NB4 (cell line): ENCODE measurements at places on chromosomes 4 and X.
A peak's percentile ranks its signal among the peaks of the same experiment; 100 is the strongest.

GRCh38 chr4:7822877-7823276 is 116.8 kb downstream of the AFAP1 start:
- no peak for DNase-seq

- DNase-seq: no peak
Observed at GRCh38 chrX:24682739-24683432, 10.8 kb upstream of the POLA1 start.

GRCh38 chrX:22063284-22063683 is 31.2 kb downstream of the PHEX start:
- DNase-seq: peak; percentile 87

- DNase-seq: no peak
Observed at GRCh38 chrX:6968231-6968630, 179.3 kb upstream of the STS start.

GRCh38 chr4:72063726-72064125 is 31.9 kb downstream of the NPFFR2 start:
- DNase-seq: no peak

- DNase-seq: no peak
Observed at GRCh38 chrX:17098516-17099247, 152.2 kb downstream of the REPS2 start.

DNA sequence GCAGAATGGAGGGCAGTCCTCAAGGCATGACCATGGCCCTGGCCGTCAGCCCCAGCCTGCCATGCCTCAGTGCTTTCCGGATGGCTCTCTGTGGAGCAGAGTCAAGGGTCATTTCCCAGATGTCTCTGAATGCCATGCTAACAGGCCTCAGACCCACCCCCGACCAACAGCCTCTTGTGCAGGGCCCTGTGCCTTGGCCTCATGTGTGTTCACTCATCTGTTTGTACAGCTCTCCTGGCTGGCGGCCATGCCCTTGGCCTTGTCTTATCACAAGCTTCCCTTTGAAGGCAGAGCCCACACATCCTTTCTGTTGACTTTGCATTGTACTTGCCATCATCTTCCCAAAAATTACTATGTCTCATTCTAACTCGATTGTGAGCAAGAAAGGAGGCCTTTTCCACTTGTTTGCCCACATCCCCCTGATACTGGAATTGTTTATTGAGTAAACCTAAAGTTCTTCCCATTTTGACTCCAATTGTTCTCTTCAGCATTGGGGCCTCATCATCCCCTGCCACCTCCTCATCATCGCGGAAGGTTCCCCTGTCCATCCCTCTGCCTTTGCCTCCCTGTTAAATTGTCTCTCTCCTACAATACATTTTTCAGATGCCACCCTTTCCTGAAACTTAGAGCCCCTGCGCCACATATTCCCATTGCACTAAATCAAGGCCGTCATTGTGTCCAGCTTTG is 6.3 kb downstream of the CA5B start:
- no peak for DNase-seq

GRCh38 chr4:96874657-96875056 is 1034.8 kb downstream of the PDHA2 start:
- no peak for DNase-seq

- no peak for DNase-seq
Observed at GRCh38 chr4:18847249-18847890, 825.8 kb upstream of the LCORL start.

DNA sequence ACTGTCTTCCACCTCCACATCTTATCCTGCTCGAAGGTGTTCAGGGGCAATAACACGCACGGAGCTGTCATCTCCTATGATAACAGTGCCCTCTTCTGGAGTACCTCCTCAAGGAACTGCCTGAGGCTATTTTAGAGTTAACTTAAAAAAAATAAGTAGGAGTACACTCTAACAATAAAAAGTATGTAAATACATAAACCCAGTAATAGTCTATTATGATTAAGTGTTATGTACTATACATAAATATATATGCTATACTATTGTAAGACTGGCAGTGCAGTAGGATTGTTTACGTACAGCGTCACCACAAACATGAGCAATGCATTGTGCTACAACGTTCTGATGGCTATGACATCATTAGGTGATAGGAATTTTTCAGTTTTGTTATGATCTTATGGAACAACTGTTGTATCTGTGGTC is 34.5 kb upstream of the TLR2 start:
- peak; percentile 60 for DNase-seq

DNA sequence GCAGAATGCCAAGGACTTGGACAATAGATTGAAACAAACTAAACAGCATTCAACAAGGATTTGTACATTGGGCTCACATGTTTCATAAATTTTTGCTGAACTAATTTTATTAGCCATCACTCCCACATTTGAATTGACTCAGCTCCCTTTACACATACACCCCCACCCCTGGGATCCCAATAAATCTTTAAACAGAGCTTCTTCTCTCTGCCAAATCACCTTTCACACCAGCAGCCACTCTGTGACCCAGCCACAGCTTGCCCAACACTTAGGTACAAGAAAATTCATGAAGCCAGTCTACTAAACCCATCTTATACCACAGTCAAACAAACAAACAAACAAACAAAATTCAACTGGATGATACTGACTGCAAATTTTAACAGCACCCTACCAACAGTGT is 21.6 kb downstream of the PHKA2 start:
- peak; percentile 28 for DNase-seq

DNA sequence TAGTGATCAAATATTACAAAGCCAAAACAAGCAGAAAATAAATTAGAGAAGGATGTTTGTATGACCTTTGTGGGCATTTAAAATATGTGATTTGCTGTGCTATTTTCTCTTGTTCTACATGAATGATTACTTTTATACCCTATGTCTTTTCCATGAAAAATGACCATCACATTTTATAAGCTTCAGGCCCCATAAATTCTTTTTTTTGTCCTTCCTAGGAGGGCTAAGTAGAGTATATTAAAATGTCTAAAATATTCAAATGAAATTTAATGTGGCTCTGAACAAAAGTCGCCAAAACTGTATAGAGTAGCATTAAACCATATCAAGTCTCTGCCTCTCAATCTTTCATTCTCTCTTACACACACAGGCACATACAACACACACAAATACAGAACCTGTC is 15.9 kb upstream of the EMCN start:
- no peak for DNase-seq

DNA sequence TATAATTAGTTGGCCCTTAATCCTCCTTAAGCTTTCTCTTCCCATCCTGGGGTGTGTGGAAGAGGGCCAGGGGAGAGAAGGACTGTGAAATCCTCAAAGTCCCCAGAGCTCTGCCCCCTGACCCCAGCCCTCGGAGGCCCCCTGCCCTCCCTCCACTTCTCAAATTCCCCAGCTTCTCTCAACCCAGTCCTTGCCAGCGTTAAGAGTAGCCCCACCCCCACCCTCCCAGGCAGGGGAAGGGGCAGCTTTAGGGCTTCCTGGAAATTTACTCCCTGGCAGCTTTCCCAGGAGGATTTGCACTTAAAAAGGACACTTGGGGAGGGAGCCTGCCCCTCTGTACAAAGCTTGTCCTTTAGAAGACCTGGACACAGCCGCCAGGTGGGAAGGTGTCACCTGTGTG is 11.8 kb upstream of the CD40LG start:
- DNase-seq: no peak

- no peak for DNase-seq
Observed at GRCh38 chr4:60809486-60809800, 390.7 kb upstream of the ADGRL3 start.

GRCh38 chr4:3613967-3614730 is 81.9 kb upstream of the LRPAP1 start:
- DNase-seq: no peak

GRCh38 chr4:23038626-23039491 is 346.1 kb downstream of the GBA3 start:
- DNase-seq: no peak

GRCh38 chrX:130261296-130261893 is 7.3 kb downstream of the ZNF280C start:
- no peak for DNase-seq

DNA sequence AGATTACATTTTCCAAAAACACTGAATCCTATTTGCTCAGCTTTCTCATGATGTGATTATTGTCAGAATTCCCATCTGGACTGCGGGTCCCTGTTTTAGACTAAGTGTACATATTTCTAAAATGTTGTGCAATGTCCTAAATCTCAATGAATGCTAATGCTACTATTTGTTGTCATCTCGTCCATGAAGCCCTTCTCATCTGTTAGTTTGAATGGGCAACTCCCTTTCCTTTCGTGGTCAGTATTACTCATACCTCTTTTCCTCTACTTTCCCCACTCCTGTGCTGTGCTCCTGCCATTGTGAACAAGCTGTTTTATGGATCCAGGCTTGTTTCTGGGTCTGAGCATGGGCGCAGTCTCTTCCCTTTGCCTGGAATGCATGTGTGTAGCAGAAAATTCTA is 91.0 kb downstream of the MID1 start:
- peak; percentile 33 for DNase-seq

- peak; percentile 44 for DNase-seq
Observed at GRCh38 chr4:102263024-102263787, 82.1 kb downstream of the SLC39A8 start.

GRCh38 chrX:150262456-150262855 is 100.7 kb upstream of the MAMLD1 start:
- peak; percentile 1 for DNase-seq

DNA sequence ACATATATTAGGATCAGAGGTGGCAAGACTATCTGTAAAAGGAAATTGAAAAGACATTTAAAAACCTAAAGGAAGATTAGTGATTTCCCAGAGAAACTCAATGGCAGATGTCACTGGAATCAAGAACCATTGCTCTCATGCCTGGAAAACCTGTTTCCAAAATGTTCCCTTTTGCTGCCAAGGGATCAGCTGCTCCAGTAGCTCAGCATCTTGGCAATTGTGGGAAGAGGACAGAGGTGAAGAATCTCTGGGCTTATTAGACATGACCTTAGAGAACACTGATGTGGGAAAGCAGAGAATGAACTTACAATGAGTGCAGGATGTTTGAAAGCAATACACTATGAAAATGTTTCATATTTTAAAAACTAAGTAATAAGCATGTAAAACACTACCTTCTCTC is 98.3 kb downstream of the SHROOM3 start:
- DNase-seq: no peak

GRCh38 chrX:125398959-125399440 is 79.3 kb downstream of the TEX13C start:
- DNase-seq: peak; percentile 5

GRCh38 chr4:106315476-106315967 is 487 bp downstream of the TBCK start:
- DNase-seq: peak; percentile 57

DNA sequence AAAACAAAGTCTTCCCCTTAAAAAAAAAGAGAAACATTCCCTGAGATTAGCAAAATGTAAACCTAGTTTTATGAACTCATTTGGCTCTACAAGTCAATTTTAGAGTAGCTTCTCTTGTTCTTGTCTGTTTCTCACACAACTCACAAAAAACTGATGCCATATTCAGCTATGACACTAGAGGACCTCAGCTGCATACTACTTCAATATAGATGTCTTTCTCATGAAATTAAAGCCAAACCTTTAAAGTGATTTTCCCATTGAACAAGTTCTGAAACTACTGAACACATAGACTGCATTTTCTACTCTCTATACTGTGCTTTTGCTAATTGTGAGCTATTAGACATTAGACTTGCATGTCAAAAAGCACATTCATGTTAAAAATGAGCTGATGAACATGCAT is 49.8 kb downstream of the TBCK start:
- DNase-seq: peak; percentile 60

DNA sequence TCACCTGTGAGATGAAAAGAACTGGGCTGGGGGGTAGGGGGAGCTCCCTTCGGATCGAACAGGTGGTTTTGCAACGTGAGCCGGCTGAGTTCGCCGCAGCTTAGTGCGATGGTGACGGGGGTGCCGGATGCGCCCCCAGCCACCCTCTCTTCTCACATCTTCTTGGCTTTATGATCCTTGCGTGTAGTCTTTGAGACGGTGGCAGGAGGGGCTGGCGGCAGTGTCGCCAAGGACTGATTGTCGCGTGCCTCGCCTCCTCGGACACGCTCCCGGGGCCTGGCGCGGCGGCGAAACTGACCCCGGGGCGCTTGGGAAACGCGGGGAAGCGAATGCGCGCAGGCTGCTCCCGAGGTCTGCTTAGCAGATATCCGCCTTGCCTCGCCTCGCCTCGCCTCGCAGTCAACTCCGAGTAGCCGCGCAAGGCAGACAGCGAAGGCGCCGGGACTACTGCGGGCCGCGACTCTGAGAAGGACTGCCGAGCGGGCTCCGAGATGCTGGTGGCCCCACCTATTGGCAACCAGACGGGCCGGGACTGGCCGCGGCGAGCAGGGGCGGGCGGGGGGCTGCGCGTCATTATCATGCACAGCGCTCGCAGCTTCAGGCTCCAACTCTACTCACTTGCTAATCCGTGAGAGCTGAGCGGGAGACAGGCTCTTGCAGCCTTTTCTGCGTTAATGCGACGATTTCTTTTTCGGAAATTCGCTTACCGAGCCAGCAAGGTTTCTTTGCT is 1.5 kb downstream of the GRID2 start:
- DNase-seq: no peak

- DNase-seq: no peak
Observed at GRCh38 chr4:158724637-158725036, 1.4 kb upstream of the PPID start.

GRCh38 chrX:69504626-69505612 is 793 bp downstream of the NALF2 start:
- no peak for DNase-seq
